Upper lobe of left lung (tissue), 6 donors: ENCODE measurements at places on chromosomes 11 and 22. TPM values are rescaled to one million over a fixed set of nuclear protein-coding genes. Genes with fewer than 3 reads are reported as not detected.
A peak's percentile ranks its signal among the peaks of the same experiment; 100 is the strongest.

DNA sequence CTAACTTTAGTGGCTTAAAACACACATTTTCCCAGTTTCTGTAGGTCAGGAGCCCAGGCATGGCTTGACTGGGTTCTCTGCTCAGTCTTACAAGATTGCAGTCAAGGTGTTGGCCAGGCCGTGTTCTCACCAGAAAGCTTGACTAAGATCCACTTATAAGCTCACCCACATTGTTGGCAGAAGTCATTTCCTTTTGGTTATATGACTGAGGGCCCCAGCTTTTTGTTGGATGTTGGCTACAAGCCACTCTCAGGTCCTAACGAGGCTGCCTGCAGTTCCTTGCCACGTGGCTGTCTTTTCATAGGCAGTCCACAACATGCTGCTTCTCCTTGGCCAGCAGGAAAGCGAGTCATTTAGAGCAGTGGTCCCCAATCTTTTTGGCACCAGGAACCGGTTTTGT is 79.3 kb upstream of the CRTAM start:
- no peak for DNase-seq

- DNase-seq: no peak
Observed at GRCh38 chr22:31616315-31616980, 45.6 kb downstream of the PISD start.

DNA sequence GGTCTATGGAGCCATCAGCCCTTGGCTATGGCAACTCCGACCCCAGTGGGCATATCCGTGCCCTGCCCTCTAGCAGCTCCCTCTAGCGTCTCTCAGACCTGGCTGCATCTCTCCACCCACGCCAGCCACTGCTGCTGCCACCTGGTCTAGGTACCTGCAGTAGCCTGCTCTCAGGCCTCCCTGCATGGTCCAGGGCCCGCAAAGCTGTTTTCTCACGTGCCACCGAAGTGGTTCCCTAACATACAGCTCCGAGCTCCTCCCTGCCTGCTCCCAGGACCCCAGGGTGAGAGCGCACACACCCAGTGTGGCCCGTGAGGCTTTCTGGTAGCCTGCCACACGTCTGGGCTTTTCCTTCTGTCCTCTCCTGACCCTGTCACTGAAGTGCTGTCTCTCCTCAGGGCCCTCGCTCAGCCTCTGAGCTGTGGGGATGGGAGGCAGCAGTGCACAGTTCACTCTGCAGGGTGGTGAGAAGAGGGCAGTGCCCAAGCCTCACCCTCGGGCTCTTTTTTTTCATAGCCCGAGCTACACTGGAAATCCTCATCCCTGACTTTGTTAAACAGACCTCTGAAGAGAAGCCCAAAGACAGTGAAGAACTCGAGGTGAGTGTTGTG is 14.3 kb downstream of the DGCR8 start:
- no peak for DNase-seq

DNA sequence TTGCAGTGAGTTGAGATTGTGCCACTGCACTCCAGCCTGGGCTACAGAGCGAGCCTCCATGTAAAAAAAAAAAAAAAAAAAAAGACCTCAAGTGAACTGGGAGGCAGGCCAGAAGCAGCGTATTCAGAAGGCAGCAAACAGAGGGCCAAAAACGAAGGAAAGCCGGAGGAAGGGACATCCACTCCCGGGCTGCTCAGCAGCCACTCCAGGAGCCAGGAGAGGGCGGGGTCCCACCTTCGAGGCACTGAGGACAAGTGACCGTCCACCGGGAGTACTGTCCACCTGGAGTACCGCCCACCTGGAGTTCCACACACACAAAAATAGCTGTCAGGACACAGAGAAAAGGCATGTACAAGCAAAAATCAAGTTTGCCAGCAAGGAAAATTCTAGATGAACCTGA is 5.5 kb downstream of the TOLLIP start:
- peak; percentile 75 for DNase-seq

DNA sequence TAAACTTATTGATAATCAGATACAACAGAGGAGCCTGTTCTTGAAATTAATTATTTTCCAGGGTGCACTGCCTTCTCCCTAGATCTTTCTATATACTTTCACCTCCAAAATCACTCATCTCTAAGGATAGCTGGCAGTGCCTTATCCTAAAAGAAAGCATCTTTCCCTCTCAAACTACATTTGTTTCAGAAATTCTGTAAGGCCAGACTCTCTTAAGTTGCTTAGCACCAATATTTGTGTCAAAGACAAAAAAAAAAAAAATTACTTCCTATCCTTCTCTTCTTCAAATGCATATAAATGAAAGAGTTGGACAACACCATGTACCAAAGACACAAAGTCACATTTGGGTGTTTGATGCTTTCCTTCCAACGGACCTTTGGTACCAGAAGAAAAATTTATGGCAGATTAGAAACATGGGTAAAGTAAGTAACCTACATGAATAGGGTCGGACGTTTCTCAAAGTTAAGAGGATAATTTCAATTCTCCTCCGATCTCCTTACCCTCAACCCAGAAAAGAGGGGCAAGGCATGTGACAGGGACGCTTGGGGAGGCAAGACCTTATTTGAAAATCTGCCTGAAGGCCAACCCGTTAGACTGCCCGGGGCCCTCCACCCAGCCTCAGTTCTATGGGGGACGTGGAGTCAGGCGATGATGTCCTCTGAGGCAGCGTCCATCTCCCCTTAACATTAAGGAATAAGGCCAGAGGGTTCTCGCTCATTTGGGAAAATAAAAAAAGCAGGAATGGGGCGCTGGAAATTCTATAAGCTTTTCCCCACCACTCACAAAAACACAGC is 66.3 kb downstream of the ETS1 start:
- no peak for DNase-seq

DNA sequence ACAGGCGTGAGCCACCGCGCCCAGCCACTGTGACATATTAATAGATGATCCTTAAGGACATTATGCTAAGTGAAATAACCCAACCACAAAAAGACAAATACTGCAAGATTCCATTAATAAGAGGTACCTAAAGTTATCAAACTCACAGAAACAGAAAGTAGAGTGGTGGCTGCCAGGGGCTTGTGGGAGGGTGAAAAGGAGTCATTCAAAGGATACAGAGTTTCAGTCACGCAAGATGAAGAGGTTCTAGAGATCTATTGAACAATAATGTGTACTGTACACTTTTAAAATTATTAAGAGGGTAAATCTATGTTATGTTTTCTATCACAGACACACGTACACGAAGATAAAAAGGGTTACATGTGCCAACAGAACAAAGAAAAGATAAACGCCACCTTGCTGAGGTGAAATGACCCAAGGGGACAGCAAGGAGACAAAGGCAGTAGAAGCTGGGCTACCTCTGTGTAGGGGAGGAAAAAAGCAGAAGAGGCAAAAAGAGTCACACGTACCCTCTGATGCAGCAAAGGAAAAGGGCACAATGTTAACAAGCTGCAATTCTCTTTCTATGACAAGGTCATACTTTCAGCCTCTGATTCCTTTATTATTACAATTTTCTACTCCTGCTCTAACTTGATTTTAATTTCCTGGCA is 65.3 kb downstream of the AMBRA1 start:
- DNase-seq: no peak

- no peak for DNase-seq
Observed at GRCh38 chr22:36816339-36816635, 548 bp downstream of the PVALB start.

- DNase-seq: peak; percentile 21
Observed at GRCh38 chr11:28110108-28110820, 2.1 kb downstream of the METTL15 start.

DNA sequence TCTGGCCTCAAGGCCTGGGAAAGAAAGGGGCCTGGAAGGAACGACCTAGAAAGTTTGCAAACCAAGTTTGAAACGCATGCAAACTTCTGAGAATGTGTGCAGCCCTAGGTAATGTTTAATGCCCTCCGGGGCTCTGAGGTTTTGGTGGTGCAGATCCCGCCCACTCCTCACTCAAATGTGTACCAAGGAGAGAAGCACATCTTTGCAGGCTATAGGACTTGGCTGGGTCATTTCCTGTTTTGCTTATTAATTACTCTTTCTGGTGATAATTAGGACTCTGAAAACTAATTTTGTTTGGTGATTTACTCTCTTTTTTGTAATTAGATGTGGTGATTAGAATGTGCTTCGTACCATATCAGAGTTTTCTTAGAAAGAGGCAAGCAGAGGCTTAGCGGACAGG is 625.9 kb upstream of the CADM1 start:
- no peak for DNase-seq

DNA sequence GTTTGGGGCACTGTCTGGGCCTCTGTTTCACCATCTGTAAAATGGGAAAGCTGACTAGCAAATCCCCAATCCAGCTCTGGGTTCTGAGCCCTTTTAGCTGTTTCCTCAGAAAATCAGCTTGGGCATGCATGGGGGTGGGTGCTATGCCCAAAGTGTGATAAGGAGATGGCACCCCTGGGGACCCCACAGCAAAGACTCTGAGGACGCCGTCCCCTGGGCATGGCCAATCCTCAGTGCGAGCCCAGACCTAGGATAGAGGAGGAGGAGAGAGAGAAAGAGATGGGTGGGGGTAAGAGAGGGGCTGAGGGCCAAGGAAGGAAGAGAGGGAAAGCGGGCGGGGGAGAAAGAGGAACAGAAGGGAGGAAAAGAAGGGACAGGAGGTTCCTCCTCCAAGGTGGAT is 31.8 kb downstream of the TPBGL start:
- DNase-seq: no peak

DNA sequence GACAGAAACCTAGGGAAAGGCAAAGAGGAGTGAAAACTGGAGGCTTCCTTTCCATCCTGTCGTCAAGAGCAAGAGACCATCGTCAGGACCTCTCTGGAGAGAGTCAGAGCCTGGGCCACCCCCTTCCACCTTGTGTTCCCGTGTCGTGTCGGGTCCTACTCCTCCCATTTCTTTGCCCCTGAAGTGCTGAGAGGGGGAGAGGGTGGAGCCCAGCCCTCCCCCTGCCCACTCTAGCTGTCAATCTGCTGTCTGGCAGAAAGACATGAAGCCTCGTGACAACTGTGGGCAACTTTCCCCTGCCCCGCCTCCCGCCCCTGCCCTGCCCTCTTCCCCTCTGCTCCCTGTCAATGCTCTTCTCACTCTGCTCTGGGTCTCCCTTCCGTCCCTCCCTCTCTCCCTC is 20.6 kb downstream of the ANKK1 start:
- DNase-seq: no peak

- DNase-seq: no peak
Observed at GRCh38 chr11:80586464-80586863, 1145.6 kb upstream of the TENM4 start.

DNA sequence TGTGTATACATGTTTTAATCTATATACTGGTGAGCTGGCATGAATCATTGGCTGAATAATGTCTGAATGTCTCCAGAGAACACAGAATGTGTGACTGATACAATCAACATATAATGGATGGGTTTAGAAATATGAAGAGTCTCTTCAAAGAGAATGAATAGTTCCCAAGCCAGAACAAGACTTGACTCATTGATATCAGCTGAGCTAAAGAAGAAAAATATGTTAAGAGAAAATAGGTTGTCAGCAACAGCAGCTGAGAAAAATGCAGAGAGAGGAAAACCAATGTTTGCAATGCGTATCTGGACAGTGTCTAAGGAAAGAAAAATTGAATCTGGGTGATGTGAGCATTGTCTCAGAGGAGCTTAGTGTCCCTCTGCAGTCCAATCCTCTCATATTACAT is 1281.8 kb upstream of the TENM4 start:
- no peak for DNase-seq

Gene PARVG
- total RNA-seq: 43.2 TPM

Gene PRR33
- not detected for total RNA-seq

Gene SYT8
- total RNA-seq: 25.6 TPM

Gene OR51B5
- total RNA-seq: 2.0 TPM

Gene RFPL1
- total RNA-seq: not detected

Gene CHRM1
- 3.0 TPM for total RNA-seq

Gene CASP5
- total RNA-seq: 1.0 TPM
